Activated CD8-positive, alpha-beta T cell treated with anti-CD3 and anti-CD28 coated beads, Interleukin-2, amount 10 ng/mL, durations not matched to agents 7 days and 5 days (primary cell): ENCODE measurements at places on chromosomes 6 and 20.

DNA sequence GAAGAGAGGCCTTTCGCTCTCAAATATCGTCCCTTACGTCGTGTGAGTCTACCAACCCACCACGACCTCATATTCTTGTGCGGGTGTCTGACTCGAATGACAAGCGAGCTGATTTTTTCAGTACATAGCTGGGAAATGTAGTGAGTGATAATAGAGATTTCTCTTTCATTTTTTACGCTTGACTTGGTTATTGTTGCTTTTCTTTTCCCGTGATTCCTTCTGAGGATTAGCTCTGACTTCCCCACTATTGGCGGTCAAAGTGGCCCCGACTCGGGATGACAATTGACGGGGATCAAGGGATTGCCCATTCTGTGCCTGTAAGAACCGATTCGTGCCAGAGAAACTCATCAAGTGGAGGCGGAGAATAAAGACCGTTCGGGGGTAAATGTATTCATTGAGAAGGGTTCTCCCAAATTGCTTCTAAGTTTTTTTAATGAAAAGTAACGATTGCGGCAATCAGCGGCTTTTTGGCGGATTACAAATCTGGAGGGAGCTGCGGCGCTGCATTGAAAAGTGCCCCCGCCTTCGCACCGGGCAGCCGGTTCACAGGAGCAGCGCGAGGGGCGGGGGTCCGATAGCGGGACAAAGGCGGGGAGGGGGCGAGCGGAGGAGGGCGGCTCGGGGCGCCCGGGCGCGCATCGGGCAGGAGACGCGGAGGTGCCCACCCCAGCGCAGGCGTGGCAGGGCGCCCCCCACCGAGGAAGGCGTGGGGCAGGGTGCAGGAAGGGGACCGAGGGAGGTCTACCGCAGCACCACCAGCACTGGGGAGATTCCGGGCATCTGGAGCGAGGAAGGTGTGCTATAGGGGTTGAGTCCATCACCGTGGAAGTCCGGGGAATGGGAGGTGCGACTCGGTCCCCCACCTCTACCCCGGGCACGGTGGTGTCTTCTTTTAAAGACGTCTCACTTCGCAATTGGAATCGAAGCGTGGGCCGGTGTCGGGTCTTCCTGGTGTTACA is 44.5 kb upstream of the OSTM1 start:
- peak; percentile 29 for DNase-seq
- peaks cover 37% of the 10 kb centered on the region for H3K4me1 ChIP-seq
- H3K4me3 ChIP-seq = peak overlapping the region; percentile 83
- H3K27me3 ChIP-seq = peaks cover 86% of the 10 kb centered on the region
- peak overlapping the region; percentile 60 for H3K27ac ChIP-seq
- H3K36me3 ChIP-seq = no peaks in the 10 kb centered on the region

DNA sequence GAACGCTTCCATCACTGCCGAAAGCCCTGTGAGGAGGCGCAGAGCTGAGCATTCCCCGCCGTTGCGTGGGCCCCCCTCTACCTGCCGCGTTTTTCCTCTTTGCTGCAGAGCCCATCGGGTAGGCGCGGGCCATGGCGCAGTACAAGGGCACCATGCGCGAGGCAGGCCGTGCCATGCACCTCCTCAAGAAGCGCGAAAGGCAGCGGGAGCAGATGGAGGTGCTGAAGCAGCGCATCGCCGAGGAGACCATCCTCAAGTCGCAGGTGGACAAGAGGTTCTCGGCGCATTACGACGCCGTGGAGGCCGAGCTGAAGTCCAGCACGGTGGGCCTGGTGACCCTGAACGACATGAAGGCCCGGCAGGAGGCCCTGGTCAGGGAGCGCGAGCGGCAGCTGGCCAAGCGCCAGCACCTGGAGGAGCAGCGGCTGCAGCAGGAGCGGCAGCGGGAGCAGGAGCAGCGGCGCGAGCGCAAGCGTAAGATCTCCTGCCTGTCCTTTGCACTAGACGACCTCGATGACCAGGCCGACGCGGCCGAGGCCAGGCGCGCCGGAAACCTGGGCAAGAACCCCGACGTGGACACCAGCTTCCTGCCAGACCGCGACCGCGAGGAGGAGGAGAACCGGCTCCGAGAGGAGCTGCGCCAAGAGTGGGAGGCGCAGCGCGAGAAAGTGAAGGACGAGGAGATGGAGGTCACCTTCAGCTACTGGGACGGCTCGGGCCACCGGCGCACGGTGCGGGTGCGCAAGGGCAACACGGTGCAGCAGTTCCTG is 693 bp downstream of the FAM50B start:
- H3K4me3 ChIP-seq = peak overlapping the region; percentile 71
- H3K36me3 ChIP-seq = peaks cover 3% of the 10 kb centered on the region
- H3K27ac ChIP-seq = peak overlapping the region; percentile 78
- H3K27me3 ChIP-seq = no peaks in the 10 kb centered on the region
- DNase-seq = no peak

- H3K27me3 ChIP-seq = no peaks in the 10 kb centered on the region
- H3K4me1 ChIP-seq = peaks cover 45% of the 10 kb centered on the region
- peak overlapping the region; percentile 69 for H3K4me3 ChIP-seq
Observed at GRCh38 chr6:33343953-33344611, 26.5 kb upstream of the ZBTB22 start.

DNA sequence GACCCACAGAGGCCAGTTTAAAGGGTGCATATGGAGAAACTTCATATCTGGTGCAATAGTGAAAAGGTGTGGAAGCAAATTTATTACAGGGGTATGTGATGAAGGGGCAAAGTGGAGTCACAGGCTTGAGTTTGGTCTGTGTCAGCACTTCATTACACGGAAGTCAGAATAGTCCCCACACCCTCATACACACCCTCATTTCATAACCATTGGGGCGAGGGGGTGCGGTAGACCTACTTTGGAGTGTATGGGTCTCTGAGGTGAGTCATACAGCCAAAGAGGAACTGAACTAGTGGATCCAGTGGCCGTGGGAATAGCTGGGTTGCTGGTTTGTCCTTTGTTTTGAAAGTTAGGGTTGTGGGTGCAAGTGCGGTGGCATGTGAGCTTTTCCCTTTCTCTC is 3.3 kb downstream of the TM9SF4 start:
- H3K27me3 ChIP-seq = no peaks in the 10 kb centered on the region
- DNase-seq = no peak
- peaks cover 13% of the 10 kb centered on the region for H3K36me3 ChIP-seq

- no peak overlapping the region for H3K4me3 ChIP-seq
- no peaks in the 10 kb centered on the region for H3K27me3 ChIP-seq
- no peaks in the 10 kb centered on the region for H3K4me1 ChIP-seq
- DNase-seq = no peak
- no peaks in the 10 kb centered on the region for H3K36me3 ChIP-seq
- no peak overlapping the region for H3K27ac ChIP-seq
Observed at GRCh38 chr6:82072751-82073150, 174.8 kb downstream of the IBTK start.

DNA sequence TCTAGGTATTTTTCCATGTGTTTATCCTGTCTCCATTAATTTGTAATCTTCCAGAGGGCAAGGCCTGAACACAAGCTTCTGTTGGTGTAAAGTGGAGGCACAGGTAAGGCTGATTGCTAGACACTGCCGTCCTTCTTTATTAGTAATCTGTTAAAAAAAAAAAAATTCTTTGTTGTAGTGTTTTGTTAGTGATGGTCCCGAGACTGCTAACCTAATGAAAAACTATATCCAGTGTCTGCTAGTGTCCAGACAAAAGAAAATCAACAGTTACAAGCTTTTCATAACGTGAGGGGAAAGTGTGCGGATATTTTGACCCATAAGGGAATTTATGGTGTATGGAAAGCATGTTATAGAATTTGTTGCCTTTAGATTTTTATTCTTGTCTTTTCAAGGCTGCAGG is 4.2 kb upstream of the HIVEP1 start:
- no peaks in the 10 kb centered on the region for H3K27me3 ChIP-seq
- peaks cover 20% of the 10 kb centered on the region for H3K4me1 ChIP-seq
- H3K27ac ChIP-seq = peak overlapping the region; percentile 99
- DNase-seq = no peak
- H3K36me3 ChIP-seq = peaks cover 2% of the 10 kb centered on the region

- H3K36me3 ChIP-seq = peaks cover 76% of the 10 kb centered on the region
- no peak overlapping the region for H3K27ac ChIP-seq
Observed at GRCh38 chr6:160054913-160055312, 66.7 kb upstream of the SLC22A1 start.

- H3K4me3 ChIP-seq = no peak overlapping the region
- no peaks in the 10 kb centered on the region for H3K27me3 ChIP-seq
- peaks cover 12% of the 10 kb centered on the region for H3K4me1 ChIP-seq
Observed at GRCh38 chr6:82227770-82228169, 19.8 kb downstream of the IBTK start.

DNA sequence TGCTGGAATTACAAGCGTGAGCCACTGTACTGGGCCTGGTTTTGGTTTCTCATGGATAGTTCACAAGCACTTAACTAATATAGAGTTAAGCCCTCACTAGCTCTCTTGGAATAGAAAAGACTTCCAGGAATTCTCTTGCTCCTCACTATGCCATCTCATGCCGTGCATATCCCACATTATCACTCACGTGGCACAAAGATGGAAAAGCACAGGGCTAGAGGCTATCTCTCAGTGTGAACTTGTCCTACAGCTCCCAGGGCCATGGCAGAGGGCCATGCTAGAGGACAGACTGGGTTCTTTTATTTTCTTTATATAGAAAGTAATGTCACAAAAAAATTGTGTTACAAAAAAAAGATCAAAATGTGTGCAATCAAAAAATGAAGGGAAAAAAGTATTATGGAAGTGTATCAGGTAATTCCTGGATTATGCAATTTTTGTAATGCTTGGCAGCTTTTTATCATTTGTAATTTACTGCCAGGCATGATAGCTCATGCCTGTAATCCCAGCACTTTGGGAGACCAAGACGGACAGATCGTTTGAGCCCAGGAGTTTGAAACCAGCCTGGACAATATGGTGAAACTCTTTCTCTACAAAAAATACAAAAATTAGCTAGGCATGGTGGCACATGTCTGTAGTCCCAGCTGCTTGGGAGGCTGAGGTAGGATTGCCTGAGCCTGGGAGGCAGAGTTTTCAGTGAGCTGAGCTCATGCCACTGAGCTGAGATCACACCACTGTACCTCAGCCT is 6.4 kb upstream of the SLC2A12 start:
- no peaks in the 10 kb centered on the region for H3K36me3 ChIP-seq
- peaks cover 5% of the 10 kb centered on the region for H3K27me3 ChIP-seq
- DNase-seq = no peak
- H3K4me1 ChIP-seq = no peaks in the 10 kb centered on the region

DNA sequence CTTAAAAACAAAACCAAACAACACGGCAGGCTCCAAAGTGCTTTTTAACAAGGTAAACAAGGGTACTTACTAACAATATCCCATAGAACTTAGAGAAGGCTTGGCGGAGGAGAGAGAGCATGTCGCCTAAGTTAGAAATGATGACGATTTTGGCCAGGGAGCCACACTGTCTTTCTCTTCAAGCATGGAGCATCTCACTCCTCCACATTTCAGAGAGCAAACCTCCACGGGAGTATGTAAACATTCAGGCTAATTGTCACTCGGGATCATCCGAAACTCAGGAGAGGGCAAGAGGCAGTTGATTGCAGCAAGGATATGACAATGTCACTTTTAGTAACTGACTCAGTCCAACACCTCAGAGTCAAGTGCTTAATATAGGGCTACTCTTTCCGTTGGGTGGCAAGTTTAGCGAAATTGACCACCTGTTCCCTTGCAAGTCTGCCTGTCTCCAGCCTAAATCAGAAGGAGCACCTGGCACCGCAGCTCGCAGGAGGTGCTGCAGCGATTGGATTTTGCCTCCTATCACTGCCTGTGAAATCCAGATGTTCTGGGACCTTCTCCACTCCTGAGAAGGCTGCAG is 65.8 kb upstream of the RPS6KA2 start:
- H3K36me3 ChIP-seq = no peaks in the 10 kb centered on the region
- H3K4me3 ChIP-seq = no peak overlapping the region
- H3K27ac ChIP-seq = no peak overlapping the region
- no peaks in the 10 kb centered on the region for H3K27me3 ChIP-seq
- DNase-seq = no peak

DNA sequence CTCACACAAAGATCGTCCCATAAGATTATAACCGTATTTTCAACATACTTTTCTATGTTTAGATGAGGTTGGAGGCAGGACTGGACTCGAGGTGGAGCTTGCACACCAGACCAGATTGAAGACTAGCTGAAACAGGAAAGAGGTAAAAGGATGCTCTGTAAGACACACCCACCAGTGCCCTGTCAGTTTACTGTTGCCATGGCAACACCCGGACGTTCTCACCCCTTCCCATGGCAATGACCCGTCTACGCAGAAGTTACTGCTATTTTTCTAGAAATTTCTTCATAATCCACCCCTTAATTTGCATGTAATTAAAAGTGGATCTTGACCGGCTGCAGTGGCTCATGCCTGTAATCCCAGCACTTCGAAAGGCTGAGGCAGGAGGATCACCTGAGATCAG is 13.6 kb upstream of the SRSF6 start:
- DNase-seq = no peak
- H3K27ac ChIP-seq = no peak overlapping the region
- H3K4me1 ChIP-seq = peaks cover 2% of the 10 kb centered on the region
- H3K36me3 ChIP-seq = no peaks in the 10 kb centered on the region
- H3K4me3 ChIP-seq = no peak overlapping the region

DNA sequence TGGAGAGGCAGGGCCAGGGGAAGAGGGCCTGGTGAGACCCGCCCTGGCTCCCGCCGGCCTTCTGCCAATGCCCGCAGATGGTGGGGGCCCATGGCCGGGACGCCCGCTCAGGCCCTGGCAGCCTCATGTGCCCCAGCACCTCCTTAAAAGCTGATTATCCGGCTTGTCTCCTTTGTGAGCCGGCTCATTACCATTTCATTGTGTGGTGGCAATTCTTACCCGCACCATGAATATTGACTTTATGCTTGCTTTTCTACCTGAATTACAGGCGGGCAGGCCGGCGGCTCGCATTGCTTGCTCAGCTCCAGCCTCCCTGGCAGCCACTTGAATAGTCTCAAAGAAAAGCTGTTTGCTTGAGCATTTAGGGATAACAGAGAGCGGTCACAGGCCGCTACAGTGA is 120.0 kb upstream of the JAG1 start:
- H3K27ac ChIP-seq = no peak overlapping the region
- H3K36me3 ChIP-seq = no peaks in the 10 kb centered on the region
- no peak for DNase-seq
- H3K4me3 ChIP-seq = no peak overlapping the region

DNA sequence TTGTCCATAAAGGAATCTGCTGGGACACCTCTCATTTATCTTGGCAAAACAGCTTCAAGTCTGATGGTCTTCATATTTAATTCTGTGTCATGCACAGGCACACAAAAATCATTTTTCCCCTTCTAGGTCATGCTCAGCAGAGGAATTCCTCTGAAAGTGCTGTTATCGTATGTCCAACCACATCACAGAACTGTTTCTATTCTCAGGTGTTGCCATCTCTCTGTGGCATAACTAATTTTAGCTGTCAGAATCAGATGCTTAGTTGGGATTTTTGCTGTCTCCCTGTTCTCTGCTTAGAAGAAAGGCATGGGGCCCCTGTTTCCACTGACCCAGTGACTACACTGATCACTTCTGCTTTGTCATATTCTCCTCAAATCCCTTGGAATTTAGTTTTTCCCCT is 608.0 kb upstream of the EPHA7 start:
- no peak for DNase-seq
- H3K36me3 ChIP-seq = no peaks in the 10 kb centered on the region
- no peak overlapping the region for H3K4me3 ChIP-seq
- no peak overlapping the region for H3K27ac ChIP-seq
- no peaks in the 10 kb centered on the region for H3K4me1 ChIP-seq
